ENCODE measurements at places on chromosomes 4 and X. TPM values are rescaled to one million over a fixed set of nuclear protein-coding genes. Genes with fewer than 3 reads are reported as not detected.

The CXorf58 gene
- not detected for polyA plus RNA-seq

DNA sequence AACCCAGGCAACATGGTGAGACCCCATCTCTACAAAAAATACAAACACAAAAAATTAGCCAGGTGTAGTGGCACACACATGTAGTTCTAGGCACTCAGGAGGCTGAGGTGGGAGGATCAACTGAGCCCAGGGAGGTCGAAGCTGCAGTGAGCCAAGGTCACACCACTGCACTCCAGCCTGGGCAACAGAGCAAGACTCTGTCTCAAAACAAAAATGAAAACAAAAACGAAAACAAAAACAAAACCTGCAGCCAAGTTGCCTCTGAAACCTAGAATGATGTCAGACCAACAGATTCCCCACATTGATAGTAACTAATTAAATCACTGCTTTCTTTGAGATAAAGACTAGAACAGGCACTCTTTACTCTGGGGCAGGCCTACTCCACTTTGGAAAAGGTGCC is 104.5 kb downstream of the AMELX start:
- DNase-seq = no peak

- DNase-seq = no peak
These were observed 644.2 kb downstream of the FSTL5 start for GRCh38 chr4:161519611-161520010.

DNA sequence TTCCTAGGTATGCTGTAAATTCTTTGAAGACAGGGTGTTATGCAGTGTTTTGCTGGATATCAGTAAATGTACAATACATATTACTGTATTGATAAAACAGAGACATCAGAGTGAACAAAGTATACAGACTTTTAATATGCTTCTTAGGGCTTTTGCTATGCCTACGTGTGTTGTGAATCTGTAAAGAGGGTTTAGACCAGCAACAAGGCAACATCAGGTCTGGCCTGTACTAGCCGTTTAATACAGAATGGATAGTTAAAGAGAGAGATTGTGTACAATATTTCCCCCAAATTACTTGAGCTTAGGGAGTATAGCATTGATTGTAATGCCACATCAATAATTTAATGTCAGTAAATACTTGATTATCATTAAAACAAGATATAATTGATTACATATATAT is 75.2 kb downstream of the PAQR3 start:
- no peak for DNase-seq

Measured in naive thymus-derived CD8-positive, alpha-beta T cell (primary cell).